ENCODE measurements at places on chromosomes 7 and 10. TPM values are rescaled to one million over a fixed set of nuclear protein-coding genes. Genes with fewer than 3 reads are reported as not detected.

CUL2 gene
- total RNA-seq, result 35.9 TPM

MAGI2 gene
- total RNA-seq, result 4.5 TPM

NACAD gene
- 3.8 TPM for total RNA-seq

HOXA13 gene
- not detected for total RNA-seq

ABCC2 gene
- 0.22 TPM for total RNA-seq

FAM24B gene
- total RNA-seq, result 0.55 TPM

CLDN4 gene
- total RNA-seq, result 0.27 TPM

VWDE gene
- total RNA-seq, result not detected

FEZF1 gene
- total RNA-seq, result not detected

SORBS1 gene
- total RNA-seq, result 896 TPM

TMEM139 gene
- 8.8 TPM for total RNA-seq

DYNC1I1 gene
- 38.8 TPM for total RNA-seq

PLEKHS1 gene
- not detected for total RNA-seq
